ENCODE measurements at places on chromosomes 3 and 15.

- DNase-seq, result no peak
Observed at GRCh38 chr3:140062461-140062860, 127.5 kb downstream of the CLSTN2 start.

DNA sequence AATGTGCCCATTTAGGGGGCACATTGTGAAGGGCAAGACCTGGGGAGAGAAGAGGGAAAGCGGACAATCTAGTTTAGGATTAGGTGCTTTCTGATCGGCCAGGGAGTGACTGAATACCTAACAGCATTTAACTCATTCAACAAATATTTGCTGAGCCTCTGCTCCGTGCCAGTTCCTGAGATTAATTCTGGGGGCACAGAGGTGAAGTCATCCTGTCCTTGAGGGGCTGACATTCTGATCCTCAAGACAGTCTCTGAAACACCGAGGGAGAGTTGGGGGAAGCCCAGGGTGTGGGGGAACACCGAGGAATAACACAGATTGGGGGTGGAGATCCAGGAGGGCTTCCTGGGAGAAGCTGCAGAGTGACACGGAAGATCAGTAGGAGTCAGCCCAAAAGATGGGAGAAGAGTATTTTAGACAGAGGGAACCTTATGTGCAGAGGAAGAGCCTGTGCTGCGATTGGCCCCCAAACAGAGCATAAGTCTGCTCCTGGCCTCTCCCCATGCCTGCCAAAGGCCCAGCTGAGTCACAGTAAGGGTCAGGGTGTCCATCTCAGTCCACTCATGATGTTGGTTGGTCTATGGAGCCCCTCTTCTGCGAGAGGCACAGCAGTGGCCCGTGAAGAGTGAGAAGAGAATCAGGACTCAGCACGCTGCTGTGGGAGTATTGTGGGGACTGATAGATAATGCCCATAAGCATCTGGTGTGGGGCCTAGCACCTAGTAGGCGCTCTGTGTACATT, 60.2 kb downstream of the AMOTL2 start:
- DNase-seq, result no peak

GRCh38 chr15:38520035-38520434, 44.6 kb downstream of the RASGRP1 start:
- no peak for DNase-seq

- no peak for DNase-seq
Observed at GRCh38 chr15:76802411-76802810, 102.7 kb downstream of the SCAPER start.

DNA sequence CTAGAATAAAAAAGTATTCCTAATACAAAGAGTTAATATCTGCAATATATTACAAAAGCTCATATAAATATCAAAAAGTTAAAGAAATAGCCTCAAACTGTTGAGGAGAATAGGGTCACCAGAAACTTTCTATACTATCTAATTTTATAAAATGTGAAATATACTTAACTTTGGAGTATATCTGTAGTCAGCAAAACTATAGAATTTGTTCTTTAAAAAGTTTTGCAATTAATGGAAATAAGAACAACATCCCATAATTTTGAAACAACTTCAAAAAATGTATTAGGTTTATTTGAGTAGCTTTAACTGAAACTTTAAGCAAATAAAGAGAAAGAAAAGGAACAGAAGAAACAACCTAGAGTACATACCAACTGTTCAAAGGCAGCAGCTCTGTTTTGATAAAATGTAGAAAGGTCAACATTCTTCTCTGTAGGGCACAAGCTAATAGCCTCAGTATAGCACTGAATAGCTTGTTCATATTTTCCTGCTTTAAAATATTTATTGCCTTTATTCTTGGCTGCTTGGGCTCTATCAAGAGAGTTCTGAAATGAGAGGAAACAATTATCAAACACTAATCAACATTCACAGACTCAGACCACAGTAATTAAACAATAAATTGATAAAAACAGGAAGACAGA, 14.3 kb downstream of the TOMM70 start:
- no peak for DNase-seq

- no peak for DNase-seq
Observed at GRCh38 chr15:84046064-84046637, 189.4 kb upstream of the GOLGA6L4 start.

- no peak for DNase-seq
Observed at GRCh38 chr3:128378631-128379347, 87.9 kb downstream of the DNAJB8 start.

- DNase-seq, result no peak
Observed at GRCh38 chr3:126983276-126983652, 349 bp downstream of the PLXNA1 start.

- DNase-seq, result no peak
Observed at GRCh38 chr3:178802993-178803693, 266.9 kb downstream of the KCNMB2 start.

DNA sequence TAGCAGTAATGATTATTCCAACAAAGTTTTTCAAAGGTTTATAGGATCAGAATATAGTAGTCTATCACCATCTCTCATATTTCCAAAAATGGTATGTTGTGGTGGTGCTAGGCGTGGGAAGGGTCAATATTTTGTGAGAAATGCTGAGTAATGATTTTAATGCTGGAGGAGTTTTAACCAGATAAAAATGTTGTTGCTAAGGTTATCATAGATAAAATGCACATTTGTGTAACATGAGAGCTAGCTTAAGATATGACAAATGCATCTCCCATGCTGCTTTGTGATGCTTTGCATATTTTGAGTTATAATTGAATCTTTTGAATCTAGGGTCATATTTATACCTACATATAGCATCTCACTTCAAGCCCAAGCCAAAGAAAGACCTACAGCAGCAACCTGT, 103.9 kb upstream of the ROBO1 start:
- DNase-seq, result no peak

DNA sequence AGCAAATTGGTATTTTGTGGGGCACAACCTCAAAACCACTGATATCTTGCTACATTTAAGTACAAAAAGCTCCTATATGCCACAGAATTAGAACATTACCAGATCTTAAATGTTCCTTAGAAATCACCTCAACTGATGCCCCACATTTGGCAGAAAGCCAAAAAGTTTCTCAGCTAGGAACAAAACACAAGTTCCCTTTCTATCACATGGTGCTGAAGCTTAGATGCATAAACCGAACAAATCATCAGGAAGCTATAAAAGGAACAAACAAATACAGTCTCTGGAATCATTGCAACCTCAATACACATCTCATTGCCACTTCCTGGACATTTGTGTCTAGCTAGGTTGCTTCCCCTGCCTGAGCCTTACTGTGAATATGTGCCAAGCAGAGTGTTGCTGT, 492.6 kb downstream of the LPP start:
- DNase-seq, result no peak

DNA sequence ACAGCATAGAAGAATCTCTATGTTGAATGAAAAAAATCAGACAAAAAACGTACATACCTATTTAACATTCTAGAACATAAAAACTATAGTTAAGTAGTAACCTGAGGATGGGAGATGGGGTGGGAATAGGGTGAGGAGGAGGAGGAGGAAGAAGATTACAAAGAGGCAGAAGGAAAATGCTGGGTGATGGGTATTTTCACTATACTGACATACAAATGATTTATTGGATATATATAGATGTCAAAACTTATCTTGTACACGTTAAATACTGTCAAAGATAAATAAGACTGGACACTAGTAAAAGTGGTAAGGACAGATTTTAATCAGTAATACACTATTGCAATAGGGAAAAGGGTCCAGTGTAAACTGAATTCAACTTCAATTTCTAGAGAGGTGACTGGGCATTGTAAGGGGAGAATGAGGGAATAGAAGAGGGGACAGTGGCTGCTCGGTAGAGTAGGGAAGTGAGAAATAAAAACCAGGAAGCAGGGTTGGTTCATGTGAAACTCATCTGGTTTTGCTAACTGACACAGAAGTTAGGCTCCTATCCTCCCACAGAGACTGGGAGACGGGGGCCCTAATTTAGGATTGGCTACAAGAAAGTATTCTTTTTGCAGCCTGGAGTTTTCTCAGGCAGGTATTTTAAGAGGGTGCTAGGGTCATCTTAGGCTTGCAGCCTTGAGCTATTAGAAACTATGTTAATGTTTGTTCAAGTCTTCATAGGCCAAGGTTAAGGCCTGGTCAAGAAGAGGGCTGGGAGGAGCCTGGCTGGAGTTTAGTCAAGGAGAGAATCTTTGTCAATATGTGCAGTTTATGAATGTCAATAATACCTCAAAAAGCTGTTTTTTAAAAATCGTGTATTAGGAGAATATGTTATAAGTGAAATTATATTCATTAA, 15.0 kb upstream of the C15orf61 start:
- no peak for DNase-seq

- no peak for DNase-seq
Observed at GRCh38 chr3:36763850-36764703, at the start of gene DCLK3. Gene DCLK3 (minus strand): TSS chr3:36764553. CDS start chr3:36764263, 290 bp downstream.

- no peak for DNase-seq
Observed at GRCh38 chr3:150407808-150408220, 284 bp upstream of the TSC22D2 start.

GRCh38 chr3:29668233-29668632, 387.4 kb downstream of the RBMS3 start:
- no peak for DNase-seq

DNA sequence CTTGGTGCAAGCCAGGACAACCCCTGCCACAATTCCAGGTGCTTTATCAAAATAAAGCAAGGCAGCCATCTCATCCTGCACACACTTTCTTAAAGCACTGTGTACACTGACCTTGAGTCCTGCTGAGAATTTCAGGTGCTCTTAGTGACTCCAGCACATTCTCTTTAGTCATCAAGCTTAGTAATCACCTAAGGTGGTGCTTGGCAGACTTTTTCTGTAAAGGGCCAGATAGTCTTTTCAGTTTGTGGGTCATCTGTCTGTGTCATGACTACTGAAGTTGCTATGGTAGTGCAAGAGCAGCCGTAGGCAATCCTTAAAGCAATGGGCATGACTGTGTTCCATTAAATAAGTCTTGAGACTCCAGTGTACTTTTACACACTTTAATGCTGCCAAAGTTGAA, 36.4 kb downstream of the RIOX2 start:
- no peak for DNase-seq
